ENCODE measurements at places on chromosomes 11 and 22.

DNA sequence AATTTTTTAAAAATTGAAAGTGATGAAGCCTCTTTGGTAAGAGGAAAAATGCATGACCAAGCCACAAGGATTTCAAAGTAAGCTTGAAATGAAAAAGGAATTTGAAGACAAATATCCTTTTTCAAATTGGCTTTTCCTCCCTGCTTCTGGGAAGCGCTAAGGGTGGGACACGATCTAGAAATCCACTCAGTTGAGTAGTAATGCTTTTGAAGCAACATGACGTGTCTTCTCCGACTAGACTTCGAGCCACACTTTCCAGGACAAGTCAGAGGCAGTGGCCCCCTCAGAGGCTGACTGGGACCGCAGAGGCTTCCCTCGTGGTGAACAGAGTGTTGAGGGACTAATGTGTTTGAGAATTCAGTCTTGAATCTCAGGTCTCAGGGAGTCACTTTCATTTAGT, 39.8 kb downstream of the KREMEN1 start:
- no peak for DNase-seq

DNA sequence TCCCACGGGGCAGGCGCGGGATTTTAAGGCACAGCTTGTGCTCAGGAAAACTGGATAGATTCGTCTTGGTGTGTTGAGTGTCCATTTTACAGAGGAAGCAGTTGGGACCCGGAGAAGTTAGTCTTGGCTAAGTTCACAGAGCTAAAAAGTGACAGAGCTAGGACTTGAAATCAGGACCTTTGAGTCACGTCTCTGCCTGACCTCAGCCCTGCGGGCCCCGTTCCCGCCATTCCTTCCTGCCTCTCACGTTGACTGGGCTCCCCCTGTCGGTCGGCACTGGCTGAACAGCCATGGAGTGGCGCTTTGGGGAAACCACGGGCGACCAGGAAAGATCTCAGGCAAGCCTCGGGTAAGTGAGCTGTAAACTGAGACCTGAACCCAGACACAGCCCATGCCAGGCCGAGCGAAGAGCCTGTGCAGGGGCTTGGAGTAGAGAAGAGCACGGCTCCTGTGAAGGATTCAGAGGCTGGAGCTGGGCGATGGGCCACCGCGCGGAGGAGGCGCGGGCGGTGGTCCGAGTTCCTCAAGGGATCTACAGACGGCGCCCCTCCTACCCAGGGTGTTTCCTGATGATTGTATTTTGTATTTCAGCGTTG, 54.1 kb downstream of the WNT11 start:
- peak; percentile 94 for DNase-seq

DNA sequence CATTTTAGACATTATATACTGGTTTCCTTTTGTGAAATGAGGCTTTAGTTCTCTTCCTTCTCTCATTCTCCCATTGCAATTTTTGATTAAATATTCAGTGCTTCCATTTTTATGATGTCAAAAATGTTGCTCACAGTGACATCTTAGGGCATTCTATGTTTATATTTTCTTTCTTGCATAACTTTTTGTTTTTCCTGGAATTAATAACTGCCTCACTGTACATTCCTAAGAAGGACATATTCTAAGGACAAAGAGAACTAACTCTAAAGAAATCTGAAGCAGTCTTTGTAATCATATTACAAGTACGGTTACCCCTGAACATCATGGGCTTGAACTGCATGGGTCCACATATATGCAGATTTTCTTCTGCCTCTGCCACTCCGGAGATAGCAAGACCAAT, 25.8 kb upstream of the P2RY6 start:
- DNase-seq: no peak

DNA sequence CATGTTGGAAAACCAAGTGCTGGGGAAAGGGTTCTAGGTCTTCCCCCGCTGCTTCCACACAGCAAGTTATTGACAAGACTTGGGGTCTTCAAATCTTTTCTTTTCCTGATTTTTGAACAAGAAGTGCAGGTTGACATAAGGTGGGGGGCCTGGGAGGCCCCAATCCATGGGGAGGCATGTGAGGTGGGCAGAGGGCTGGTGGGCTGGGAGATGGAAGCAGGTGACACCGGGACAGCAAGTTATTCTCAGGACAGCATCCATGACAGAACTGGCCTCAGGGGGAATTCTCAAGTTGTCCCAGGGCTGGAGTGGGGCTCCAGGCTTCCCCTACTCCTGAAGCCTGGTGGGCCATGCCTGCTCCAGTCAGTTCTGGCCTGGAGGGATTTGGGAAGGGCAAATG, 5.5 kb downstream of the FGF19 start:
- DNase-seq: no peak

- no peak for DNase-seq
These were observed 104.3 kb downstream of the BCR start for GRCh38 chr22:23284504-23285033.

DNA sequence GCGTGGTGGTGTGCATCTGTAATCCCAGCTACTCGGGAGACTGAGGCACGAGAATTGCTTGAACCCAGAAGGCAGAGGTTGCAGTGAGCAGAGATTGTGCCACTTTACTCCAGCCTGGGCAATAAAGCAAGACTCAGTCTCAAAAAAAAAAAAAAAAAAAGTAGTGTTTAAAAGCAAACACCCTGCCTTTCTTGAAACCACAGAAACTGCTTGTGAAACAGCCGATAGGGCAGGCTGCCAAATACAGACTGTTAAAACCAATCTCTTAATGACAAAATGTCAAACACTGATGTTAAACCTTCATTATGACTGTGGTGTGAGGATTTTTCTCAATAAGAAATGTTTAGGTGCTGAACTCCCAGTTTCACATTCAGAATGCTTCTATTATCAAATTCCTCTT, 27.3 kb downstream of the MARK2 start:
- no peak for DNase-seq

GRCh38 chr11:61292356-61292755, 2.8 kb downstream of the VWCE start:
- no peak for DNase-seq

GRCh38 chr22:42933485-42934091, 76.5 kb upstream of the ARFGAP3 start:
- no peak for DNase-seq

GRCh38 chr11:16775614-16776283, 37.3 kb downstream of the C11orf58 start:
- no peak for DNase-seq

DNA sequence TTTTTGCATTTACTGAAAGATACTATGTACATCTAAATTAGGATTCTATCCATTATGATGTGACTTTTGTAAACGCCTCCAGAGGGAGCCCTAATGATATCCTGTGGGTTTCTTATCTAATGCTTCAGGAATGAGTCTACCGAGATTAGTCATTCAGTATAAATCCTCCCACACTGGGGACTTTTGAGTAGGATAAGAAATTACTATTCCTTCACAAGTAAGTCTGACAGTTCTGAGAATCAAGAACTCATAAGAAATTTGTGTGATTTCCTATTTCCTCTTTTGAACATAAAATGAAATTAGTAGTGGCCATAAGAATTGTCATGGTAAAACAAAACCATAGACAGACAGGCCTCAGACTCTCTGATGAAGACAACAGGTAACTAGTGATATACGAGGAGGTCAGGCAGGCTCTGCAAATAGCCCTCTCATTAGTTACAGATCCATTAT, 10.0 kb upstream of the OR5M1 start:
- DNase-seq: no peak

DNA sequence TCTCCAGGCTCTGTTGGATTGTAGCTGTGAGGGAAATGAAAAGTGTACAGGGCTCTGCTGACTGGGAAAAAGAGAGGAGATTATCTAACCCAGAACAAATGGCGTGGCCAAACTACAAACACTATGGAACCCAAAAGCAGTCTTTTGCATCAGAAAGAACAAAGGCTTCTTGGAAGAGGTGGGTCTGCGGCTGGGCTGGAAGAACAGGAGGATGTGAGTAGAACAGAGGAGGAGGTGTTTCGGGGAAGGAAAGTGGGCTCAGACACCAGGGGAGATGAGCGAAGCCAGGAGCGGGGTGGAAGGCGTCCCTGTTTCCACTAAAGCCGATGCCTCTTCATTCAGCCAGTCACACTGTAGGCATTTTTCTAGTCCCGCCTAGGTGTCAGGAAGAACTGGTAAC, 12.0 kb downstream of the OVOL1 start:
- DNase-seq: no peak

DNA sequence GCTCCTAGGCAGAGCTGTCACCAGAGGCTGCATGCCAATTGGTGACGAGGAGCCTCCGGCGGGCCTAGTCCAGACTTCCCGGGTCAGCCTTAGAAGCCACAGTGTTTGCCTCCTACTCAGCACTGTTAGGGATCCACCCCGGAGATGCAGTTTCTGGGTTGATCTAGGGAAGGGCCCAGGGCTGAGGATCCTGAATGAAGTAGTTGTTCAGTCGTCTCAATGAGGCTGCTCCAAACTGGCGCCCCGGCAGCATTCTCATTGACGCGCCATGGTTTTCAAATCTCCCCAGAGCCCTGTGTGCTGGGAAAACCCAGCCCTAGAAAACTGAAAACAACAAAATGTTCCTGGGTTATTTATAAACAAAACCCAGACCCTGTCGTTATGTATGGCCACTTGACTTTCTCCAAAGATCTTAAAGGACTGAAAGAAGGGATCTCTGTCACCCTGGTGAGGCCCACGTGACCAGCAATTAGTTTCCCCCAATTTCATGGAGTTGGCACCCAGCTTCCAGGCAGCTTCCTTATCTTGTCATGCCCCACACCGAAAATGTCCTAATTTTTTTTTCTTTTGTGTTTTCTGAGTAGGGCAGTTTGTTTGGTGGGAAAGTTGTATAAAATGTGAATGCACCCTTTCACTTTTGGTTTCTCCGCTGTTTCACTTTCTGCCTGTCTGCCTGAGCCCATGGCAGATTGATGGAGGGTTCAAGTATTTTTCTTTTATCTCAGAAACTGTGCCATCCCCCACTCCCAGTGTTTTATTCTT, 2.0 kb upstream of the EHD1 start:
- no peak for DNase-seq

GRCh38 chr22:43529934-43530333, 118.1 kb downstream of the MPPED1 start:
- DNase-seq: no peak

GRCh38 chr22:20656902-20657836, 116.7 kb upstream of the SERPIND1 start:
- DNase-seq: no peak

- no peak for DNase-seq
These were observed 32.0 kb downstream of the PDE2A start for GRCh38 chr11:72642043-72642883.

GRCh38 chr11:36565031-36565610, 2.7 kb upstream of the RAG1 start:
- DNase-seq: no peak

GRCh38 chr11:41382927-41383326, 76.5 kb downstream of the LRRC4C start:
- no peak for DNase-seq

DNA sequence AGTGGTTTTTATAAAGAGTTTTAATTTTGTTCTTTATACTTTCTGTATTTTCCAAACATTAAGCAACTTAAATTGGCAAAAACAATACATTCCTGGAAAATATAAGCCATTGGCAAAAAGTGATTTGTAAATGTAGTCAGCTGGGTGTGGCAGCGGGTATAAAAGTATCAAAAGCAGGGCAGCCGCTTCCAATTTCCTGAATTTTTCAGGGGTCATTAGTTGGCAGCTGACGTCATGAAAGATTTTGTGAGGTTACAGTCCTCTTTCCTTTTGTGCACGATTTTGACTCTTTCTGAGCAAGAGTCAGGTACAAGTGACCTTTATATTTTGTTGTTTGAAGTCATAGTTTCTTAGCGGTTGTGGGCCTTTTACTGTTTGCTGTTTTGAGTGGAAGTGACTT, at the start of gene OOSP3:
OOSP3 (plus strand) TSS at position 208 of the 400 bp plus-strand sequence; CDS start at position 235, 27 bp downstream.
- no peak for DNase-seq

DNA sequence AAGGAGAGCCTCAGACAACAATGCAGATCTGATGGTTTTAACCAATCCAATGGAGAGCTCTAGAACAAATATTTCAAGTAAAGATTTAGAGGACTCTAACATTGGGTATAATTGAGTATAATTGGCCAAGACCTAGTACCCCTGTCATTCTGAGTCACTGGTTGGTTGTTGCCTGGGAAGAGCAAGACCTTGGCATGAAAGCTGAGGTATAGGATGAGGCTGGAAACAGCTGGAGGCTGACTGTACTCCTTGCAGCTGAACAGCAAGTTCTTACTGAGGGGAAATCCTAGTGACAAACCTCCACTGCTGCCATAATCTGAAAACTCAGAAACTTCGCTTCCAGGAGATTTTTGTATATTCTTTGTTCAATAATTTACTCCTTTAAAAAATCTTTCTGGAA, 54.3 kb upstream of the MUC15 start:
- no peak for DNase-seq

GRCh38 chr11:82673631-82674030, 60.0 kb downstream of the FAM181B start:
- no peak for DNase-seq

DNA sequence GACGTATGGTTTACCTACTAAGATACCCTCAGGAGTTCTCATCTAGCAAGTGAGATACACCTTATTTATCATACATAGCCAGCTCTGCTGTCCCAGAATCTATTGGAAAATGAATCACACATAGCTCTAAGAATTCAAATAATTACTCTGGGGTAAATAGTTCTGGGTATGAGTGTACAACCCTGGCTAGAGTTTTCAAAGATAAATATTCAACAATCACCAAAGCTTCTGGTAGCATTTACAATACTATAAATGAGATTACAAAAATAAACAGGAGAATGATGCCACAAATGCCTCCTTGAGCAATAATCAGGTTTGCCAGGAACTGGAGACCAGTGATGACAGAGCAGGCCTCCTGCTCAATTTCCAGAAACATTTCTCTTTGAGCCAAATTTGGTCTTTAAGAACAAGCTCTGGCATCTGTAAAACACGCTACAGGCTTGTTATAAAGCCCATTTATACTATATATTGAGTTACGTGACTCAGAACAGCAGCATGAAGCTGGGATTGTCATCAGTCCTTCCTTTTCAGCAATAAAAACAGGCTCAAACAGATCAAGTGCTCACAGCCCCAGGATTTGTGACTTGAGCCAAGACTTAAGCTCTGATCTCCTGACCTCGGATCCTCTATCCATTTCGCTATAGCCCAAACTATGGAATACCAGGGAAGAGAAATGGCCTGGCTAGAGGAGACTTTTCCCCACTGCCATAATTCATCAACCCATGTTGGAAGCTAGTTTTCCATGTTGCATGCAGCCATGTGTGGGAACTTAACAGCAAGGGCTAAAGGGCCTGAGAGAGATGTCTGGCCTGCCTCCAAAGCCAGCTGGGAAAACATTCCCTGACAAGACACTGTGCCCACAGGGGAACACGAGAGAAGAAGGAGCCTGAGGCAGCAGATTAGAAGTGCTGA, 19.7 kb downstream of the RAB30 start:
- no peak for DNase-seq

- no peak for DNase-seq
These were observed 702.4 kb downstream of the NTM start for GRCh38 chr11:132072858-132073211.

- DNase-seq: no peak
These were observed 368.6 kb downstream of the OPCML start for GRCh38 chr11:133163463-133164419.

- DNase-seq: peak; percentile 6
These were observed 54.1 kb upstream of the WNT7B start for GRCh38 chr22:46031066-46031465.

- no peak for DNase-seq
These were observed 21.2 kb upstream of the MAP6 start for GRCh38 chr11:75689863-75690609.

GRCh38 chr11:75625991-75626888, 42.6 kb downstream of the MAP6 start:
- no peak for DNase-seq
